Activated CD4-positive, alpha-beta T cell treated with anti-CD3 and anti-CD28 coated beads for 36 hours (primary cell): ENCODE measurements at places on chromosomes 7 and 10. TPM values are rescaled to one million over a fixed set of nuclear protein-coding genes. Genes with fewer than 3 reads are reported as not detected.

GRCh38 chr10:122376364-122376961 is 2.0 kb downstream of the PLEKHA1 start:
- H3K27me3 ChIP-seq, result no peaks in the 10 kb centered on the region
- no peak overlapping the region for H3K4me3 ChIP-seq

DNA sequence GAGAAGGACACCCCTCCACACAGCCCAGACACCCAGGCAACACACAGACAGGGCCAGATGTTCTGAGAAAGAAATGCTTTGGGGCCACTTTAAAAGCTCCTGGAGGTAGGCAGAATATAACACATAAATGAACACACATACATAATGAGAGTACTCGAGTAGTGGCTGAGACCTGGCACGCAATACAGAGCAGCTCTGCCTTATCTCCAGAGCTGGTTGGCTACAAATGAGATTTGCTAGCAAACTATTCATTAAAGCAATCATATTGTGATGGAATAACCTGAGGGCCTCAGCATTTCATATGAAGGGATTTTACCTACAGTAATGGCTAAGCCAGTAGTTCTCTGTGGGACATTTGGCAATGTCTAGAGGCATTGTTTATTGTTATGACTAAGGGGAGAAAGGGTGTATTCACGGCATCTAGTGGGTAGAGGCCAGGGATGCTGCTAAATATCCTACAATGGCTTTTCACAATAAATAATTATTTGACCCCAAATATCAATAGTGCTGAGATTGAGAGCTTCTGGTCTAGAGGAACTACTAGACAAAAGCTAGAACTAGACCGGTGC is 5.5 kb upstream of the IMPDH1 start:
- peaks cover 2% of the 10 kb centered on the region for H3K4me1 ChIP-seq
- no peaks in the 10 kb centered on the region for H3K36me3 ChIP-seq
- no peak overlapping the region for H3K27ac ChIP-seq

DNA sequence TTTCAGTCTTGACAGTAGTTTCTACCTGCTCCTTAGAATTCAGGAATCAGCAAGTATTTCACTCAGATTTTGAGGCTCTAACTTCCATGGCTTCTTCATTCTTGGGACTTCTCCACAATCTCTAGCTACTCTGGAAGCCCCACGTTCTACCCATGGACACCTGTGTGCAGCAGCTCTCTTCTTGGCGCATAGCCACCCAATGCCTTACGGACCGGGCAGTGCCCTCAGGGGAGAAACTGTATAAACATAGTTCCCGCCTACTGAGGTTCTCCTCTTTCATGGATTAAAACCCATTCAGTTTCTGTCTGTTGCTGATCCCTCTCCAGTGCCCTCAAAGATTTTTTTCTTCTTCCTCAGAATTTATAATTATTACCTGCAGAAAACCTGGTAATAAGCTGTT is 177.1 kb downstream of the SORCS1 start:
- no peak for DNase-seq
- H3K4me3 ChIP-seq, result no peak overlapping the region
- H3K4me1 ChIP-seq, result no peaks in the 10 kb centered on the region
- H3K36me3 ChIP-seq, result no peaks in the 10 kb centered on the region
- no peaks in the 10 kb centered on the region for H3K27me3 ChIP-seq
- H3K27ac ChIP-seq, result no peak overlapping the region

DNA sequence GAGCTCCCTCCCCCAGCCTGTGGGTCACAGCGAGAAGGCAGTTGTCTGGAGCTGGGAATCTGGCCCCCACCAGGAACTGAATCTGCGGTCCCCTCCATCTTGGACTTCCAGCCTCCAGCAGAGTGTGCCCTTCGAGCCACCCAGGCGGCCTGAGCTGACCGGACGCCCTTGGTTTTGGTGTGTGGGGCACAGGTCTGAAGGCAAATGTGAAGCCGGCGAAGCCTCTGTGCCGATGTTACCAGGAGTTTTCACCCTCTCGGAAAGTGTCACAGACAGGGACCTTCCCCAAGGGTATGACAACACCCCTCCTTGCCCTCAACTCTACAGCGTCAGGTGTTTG is 109.1 kb downstream of the DNAJB6 start:
- no peaks in the 10 kb centered on the region for H3K4me1 ChIP-seq
- no peaks in the 10 kb centered on the region for H3K27me3 ChIP-seq
- no peaks in the 10 kb centered on the region for H3K36me3 ChIP-seq

DNA sequence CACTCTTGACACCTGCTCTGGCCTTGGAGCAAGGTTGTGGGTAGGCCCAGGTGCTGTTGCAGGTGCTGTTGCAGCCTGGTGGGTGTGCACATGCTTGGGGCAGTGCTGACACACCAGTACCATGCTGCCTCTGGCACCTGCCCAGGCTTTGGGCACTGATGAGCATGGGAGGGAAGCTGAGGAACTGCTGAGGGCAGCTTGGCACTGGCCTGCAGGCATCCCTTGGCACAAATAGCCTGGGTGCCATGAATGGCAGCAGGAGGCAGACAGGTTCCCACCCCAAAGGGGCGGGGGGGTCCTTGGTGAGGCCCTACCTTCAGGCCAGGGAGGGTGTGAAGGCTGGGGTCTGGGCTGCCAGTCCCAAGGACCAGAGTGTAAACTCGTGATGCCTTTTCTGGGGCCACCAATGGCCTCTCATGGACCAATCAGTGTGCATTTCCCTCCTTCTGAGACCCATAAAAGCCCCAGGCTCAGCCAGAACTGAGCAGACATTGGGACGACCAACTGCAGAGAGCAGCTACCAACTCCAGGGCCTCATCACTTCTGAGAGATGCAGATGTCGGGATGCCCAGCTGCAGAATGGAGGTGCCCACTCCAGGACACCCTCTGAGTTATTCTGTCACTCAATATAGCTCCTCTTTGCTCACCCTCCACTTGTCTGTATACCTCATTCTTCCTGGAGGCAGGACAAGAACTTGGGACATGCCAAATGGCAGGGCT is 547.4 kb downstream of the ZWINT start:
- H3K27me3 ChIP-seq, result no peaks in the 10 kb centered on the region
- no peak overlapping the region for H3K4me3 ChIP-seq
- no peak overlapping the region for H3K27ac ChIP-seq
- no peaks in the 10 kb centered on the region for H3K4me1 ChIP-seq
- DNase-seq, result no peak

DNA sequence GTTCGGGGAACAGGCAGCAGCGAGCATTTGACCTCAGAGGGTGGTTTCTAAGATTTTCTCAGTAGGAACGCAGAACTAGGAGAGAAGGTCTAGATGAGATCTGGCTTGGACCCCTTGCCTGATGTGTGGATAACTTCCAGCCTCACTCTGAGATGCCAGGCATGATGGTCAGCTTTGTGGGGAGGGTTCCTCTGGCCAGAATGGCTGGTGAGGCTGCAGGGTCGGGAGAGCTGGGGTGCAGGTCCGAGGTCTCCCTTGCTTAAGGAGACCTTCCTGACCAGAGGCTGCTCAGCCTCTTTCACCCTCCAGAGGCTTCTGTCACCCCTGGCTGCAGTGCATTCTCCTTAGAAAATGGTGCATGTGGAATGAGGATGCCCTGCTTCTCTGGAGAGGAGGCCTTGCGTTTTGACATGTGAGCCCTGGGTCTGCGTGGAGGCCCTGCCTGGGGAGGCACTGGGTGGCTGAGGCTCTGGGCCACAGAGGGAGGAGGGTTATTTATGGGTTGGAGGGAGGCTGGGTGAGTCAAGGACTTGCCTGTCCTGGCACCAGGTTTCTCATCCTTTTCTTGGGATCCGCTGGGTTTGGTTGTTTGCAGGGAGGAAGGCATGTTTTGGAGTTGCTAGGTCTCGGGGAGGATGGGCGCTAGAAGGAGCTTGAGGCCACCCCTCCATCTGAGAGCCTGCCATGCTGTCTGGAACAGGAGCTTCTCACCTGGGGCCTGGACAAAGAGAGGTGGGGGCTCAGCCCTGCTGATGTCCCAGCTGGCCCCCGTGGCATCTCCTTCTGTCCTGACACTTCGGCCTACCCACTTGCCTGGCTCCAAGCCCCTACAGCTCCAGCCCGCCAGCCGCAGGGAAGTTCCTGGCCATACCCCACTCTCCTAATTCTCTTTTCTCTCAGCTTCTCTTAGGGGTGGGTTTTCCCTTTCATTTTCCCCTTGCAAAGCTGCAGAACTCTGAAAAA is 3.9 kb downstream of the FAM241B start:
- peaks cover 13% of the 10 kb centered on the region for H3K4me1 ChIP-seq
- peaks cover 5% of the 10 kb centered on the region for H3K36me3 ChIP-seq
- no peak overlapping the region for H3K4me3 ChIP-seq
- no peaks in the 10 kb centered on the region for H3K27me3 ChIP-seq

DNA sequence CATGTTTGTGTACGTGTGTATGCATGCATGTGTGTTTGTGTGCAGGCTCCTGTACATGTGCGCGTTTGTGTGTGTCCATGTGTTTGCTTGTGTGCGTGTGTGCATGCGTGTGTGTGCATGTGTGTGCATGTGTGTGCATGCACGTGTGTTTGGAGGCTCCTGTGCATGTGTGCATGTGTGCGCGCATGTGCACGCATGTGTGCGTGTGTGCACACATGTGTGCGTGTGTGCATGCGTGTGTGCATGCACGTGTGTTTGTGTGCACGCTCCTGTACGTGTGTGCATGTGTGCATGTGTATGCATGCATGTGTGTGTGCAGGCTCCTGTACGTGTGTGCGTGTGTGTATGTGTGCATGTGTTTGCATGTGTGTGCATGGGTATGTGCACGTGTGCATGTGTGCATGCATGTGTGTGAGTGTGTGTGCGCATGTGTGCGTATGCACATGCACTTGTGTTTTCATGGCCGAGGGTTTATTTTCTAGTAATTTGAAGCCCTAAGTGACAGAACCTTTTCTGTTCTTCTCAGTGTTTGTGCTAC is 59.2 kb downstream of the INPP5A start:
- peaks cover 32% of the 10 kb centered on the region for H3K4me1 ChIP-seq
- H3K27me3 ChIP-seq, result no peaks in the 10 kb centered on the region
- DNase-seq, result no peak
- H3K4me3 ChIP-seq, result no peak overlapping the region

GRCh38 chr10:88830643-88831268 is 20.9 kb downstream of the ANKRD22 start:
- no peaks in the 10 kb centered on the region for H3K27me3 ChIP-seq
- H3K4me3 ChIP-seq, result no peak overlapping the region
- H3K27ac ChIP-seq, result peak overlapping the region; percentile 28
- peaks cover 7% of the 10 kb centered on the region for H3K36me3 ChIP-seq
- no peak for DNase-seq

- H3K27ac ChIP-seq, result no peak overlapping the region
- H3K27me3 ChIP-seq, result no peaks in the 10 kb centered on the region
- no peak for DNase-seq
Observed at GRCh38 chr10:35217455-35217854, 90.8 kb downstream of the CREM start.

- no peaks in the 10 kb centered on the region for H3K27me3 ChIP-seq
- H3K27ac ChIP-seq, result no peak overlapping the region
- no peaks in the 10 kb centered on the region for H3K4me1 ChIP-seq
- DNase-seq, result no peak
- no peak overlapping the region for H3K4me3 ChIP-seq
- no peaks in the 10 kb centered on the region for H3K36me3 ChIP-seq
Observed at GRCh38 chr10:25753776-25754175, 180.3 kb upstream of the MYO3A start.

DNA sequence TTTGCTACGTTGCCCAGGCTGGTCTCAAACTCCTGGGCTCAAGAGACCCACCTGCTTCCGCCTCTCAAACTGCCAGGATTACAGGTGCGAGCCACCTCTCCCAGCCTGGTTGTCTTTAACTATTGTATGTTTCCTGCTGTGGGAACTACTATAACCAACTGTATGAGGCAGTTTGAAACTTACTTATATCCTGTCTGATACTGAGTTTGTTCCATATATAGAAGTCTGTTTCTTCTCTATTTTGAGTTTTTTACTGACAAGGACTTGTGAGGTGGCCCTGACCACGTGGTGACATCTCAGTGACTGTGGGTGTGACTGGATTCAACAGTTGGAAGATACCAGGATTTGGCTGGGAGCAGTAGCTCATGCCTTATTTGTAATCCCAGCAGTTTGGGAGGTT is 14.2 kb downstream of the FBH1 start:
- H3K4me3 ChIP-seq, result no peak overlapping the region
- peak; percentile 16 for DNase-seq
- H3K27ac ChIP-seq, result peak overlapping the region; percentile 56
- H3K4me1 ChIP-seq, result peaks cover 21% of the 10 kb centered on the region

- DNase-seq, result peak; percentile 41
- no peaks in the 10 kb centered on the region for H3K36me3 ChIP-seq
- no peaks in the 10 kb centered on the region for H3K27me3 ChIP-seq
- peak overlapping the region; percentile 69 for H3K27ac ChIP-seq
- no peak overlapping the region for H3K4me3 ChIP-seq
- peaks cover 33% of the 10 kb centered on the region for H3K4me1 ChIP-seq
Observed at GRCh38 chr7:139855498-139856270, 26.6 kb downstream of the TBXAS1 start.

DNA sequence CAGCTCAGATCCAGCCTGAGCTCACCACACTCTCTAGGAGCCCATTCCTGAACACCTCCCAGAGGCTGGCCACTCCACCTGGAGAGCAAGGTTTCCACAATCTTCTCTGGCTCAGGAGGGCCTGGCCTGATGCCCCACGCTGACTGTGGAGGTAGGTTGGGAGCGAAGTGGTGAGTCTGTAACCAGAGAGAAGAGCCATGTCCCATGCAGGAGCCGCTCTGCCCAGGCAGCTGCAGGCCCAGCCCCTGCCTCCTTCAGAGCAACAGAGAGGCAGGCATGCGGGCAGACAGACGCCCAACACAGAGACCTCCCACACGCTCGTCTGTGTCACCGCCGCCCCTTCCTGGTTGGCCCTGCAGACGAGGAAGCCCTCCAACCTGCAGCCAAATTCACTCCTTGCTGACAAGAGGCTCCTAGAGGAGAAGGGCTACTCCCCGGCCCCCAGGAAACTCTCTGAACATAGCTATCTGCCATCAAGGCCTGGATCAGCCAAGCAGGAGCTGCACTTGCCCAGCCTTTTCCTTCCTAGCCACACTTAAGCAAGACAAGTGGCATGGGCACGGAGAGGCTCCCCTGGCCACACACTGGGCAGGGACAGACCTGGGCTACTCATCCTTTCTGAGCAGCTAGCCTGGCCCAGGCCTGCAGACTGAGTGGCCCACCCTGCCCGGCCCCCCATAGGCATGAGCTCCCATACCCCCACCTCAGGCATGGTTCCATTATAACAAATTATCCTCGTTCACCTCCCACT is 101.9 kb downstream of the GRID1 start:
- DNase-seq, result no peak
- peaks cover 29% of the 10 kb centered on the region for H3K27me3 ChIP-seq
- H3K4me3 ChIP-seq, result no peak overlapping the region
- no peak overlapping the region for H3K27ac ChIP-seq
- H3K36me3 ChIP-seq, result no peaks in the 10 kb centered on the region

The NAT16 gene
- total RNA-seq, result not detected

The NODAL gene
- not detected for total RNA-seq

The GIMAP7 gene
- 34.5 TPM for total RNA-seq

The ACTR3C gene
- 4.7 TPM for total RNA-seq

The FZD1 gene
- total RNA-seq, result 0.47 TPM

The SUGCT gene
- total RNA-seq, result 1.2 TPM

The MOGAT3 gene
- not detected for total RNA-seq

The SFMBT2 gene
- 17.6 TPM for total RNA-seq
